ENCODE measurements at places on chromosomes 1 and 21.

DNA sequence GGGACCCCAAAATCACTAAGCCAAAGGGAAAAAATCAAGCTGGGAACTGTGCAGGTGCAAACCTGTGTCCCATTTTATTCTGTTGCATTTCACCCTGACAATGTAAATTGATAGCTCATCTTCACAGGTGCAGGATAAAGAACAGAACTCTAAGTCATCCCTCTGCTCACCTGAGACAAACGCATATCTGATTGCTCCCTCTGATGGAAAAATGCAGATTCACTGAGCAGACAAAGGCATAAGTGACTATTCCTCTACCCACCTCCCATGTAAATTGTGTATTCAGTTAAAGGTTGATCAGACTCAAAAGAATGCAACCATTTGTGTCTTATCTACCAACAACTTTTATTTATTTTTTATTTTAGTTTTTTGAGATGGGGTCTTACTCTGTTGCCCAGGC lies 644.2 kb downstream of the PTPRU start:
- DNase-seq: no peak

GRCh38 chr1:156154317-156154749 lies 948 bp downstream of the SEMA4A start:
- no peak for DNase-seq

- no peak for DNase-seq
These were observed 89.0 kb downstream of the UBE2U start for GRCh38 chr1:64292399-64292798.

DNA sequence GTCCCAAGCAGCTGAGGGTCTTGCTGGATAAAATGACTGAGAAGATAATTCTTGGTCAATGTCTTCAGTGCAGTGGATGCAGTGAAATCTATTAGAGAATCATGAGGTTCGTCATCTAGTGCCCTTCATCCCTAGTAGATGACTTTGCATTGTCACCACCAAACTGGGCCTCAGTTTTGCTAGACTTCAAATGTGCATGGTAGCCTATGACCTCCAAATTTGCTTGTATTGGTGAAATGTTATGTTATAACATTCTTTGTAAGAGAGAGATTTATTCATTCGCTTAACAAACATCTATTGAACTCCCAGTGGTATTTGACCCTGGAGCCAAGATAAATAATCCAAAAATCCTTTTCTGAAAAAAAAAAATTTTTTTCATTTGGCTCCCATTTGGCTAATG lies 183.8 kb downstream of the LMX1A start:
- no peak for DNase-seq

DNA sequence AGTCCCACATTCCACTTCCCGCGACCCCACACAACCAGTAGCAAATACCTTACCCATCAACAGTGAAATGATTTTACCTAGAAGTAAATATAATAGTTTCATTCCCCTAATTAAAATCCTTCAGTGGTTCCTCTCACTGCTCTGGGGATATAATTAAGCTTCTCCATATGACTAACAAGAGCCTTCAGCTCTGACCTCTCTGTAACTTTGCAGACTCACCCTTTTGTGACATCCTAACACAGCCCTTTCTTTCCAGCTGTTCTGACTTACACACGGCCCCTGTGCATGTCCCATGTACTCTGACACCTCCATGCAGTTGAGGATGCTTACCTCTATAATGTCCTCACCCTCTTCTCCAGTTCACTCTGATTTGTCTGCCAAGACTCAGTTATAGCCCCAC lies 137.3 kb upstream of the SPAG17 start:
- no peak for DNase-seq

GRCh38 chr1:211210052-211210451 lies 49.1 kb upstream of the RCOR3 start:
- no peak for DNase-seq

GRCh38 chr1:89725011-89725370 lies 92.1 kb downstream of the LRRC8C start:
- DNase-seq: no peak

DNA sequence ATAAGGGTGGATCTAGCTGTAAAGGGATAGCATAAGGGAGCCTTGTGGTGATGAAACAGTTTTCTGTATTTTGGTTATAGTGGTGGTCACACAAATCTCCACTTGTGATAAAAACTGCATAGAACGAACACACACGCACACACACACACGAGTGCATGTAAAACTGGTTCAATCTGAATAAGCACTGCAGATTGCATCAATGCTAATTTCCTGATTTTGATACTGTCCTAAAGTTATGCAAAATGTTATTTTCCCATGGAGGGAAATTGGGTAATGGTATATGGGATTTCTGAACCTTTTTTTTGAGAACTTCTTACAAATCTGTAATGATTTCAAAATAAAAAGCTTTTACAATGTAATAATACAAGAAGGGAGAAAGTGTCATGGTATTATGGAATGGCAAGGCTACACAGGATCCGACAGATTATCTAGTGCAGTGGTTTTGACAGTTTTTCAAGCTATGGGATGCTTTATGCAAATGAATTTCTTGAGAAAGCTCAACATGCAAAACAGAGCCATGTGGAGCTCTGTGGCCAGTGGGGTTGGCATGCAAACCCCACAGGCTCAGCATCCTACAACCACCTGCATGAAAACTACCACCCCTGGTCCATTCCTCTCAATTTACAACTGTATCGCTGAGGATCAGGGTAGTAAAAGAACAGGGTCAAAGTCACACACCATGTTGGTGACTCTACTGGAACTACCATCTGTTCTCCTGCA lies 18.8 kb downstream of the SLC41A1 start:
- no peak for DNase-seq

DNA sequence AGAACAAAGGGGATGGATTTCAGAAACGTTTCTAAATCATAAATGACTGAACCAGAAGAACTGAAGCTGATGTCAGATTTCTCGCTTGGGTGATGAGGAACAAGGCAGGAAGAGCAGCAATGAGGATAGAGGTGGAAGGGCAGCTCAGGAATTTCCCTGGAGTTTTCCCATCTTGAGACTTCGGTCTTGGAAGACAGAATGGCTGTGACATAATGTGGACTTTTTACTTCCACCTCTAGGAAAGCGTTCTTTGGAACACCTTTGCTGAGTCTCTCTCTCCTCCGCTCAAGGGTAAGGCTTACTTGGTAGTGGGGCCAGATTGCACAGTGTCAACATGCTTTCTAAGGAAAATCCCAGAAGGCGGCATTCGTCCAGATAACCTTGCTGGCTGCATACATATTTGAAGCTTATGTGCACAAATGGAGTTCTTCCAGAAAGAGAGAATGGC lies 36.6 kb downstream of the DEGS1 start:
- no peak for DNase-seq

- DNase-seq: no peak
These were observed 5.2 kb downstream of the ZDHHC18 start for GRCh38 chr1:26831546-26832248.

- no peak for DNase-seq
These were observed 8.2 kb upstream of the MAPKAPK2 start for GRCh38 chr1:206676499-206676898.

- DNase-seq: no peak
These were observed 67.5 kb upstream of the ACOT11 start for GRCh38 chr1:54480525-54480848.

DNA sequence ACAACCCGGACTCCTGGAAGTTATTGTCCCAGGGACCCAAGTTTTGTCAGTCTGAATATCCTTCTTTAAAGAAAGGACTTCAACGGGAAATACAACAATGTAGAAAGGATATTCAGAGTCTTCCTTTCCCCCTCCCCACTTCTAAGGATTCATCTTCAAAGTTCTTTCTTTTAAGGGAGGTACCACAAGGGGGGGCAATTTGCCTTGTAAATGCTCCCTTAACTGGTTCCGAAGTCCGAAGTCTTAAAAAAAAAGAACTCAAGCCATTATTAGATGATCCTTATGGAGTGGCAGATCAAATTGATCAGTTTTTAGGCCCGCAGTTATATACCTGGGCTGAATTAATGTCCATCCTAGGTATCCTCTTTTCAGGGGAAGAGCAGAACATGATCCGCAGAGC lies 47.0 kb downstream of the SERINC2 start:
- DNase-seq: no peak

- no peak for DNase-seq
These were observed 32.6 kb downstream of the HSD3B1 start for GRCh38 chr1:119539636-119540035.

GRCh38 chr1:238592621-238593020 lies 701.9 kb upstream of the ZP4 start:
- no peak for DNase-seq

GRCh38 chr21:29025328-29025713 lies 853 bp downstream of the USP16 start:
- no peak for DNase-seq

All from T-helper 1 cell (primary cell).